ENCODE measurements at places on chromosomes 11 and 22.

DNA sequence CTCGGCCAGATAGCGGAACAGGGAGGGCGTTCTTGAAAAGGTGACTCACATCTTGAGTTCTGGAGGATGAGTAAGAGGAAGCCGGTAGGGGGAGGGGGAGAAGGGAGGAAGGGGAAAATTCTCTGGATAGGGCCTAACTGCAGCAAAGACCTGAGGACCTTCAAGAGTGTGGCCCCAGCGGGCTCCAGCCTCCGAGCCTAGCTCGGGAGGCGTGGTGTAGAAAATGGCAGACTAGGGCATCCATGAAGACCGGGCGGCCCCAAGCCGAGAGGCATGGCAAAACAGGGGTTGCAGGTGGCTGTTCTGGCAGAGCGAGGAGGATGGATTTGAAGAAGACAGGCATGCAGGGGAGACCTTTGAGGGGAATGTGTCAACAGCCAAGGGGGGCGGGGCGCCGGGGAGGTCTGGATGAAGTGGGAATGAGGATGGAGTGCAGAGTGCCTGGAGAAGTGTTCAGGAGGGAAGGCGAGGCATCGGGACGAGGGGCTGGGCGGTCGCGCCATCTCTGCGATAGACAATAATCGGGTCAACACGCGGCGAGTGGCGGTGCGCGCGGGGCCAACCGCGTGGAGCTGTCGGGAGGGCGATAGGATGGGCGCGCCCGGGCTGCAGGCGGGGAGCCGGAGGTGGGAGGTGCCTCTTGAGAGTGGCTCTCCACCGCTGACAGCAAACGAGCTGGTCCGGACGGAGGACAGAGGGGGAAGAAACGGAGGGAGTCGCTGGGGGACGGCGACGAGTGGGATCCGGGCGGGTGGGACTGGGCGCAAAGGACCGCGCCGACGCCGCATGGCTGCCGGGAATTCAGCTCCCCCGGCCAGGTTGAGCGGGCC is 40.0 kb upstream of the CREB3L1 start:
- DNase-seq = peak; percentile 26

- no peak for DNase-seq
Measured at GRCh38 chr11:72254299-72254993, 10.5 kb upstream of the PHOX2A start.

DNA sequence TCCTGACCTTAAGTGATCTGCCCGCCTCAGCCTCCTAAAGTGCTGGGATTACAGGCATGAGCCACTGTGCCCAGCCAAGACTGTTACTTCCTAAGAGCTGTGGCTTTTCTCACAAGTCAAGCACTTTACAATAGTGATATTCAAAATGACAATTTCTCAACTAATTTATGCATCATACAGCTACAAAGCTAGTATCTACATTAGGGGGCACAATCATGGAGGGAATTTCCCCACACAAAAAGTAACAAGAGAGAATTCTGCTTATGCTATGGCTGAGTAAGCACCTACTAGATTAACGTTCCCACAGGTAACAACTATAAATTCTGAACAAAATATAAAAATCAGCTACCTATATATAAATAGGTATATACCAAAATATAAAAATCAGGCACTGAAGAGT is 72.7 kb downstream of the SBF2 start:
- DNase-seq = no peak

DNA sequence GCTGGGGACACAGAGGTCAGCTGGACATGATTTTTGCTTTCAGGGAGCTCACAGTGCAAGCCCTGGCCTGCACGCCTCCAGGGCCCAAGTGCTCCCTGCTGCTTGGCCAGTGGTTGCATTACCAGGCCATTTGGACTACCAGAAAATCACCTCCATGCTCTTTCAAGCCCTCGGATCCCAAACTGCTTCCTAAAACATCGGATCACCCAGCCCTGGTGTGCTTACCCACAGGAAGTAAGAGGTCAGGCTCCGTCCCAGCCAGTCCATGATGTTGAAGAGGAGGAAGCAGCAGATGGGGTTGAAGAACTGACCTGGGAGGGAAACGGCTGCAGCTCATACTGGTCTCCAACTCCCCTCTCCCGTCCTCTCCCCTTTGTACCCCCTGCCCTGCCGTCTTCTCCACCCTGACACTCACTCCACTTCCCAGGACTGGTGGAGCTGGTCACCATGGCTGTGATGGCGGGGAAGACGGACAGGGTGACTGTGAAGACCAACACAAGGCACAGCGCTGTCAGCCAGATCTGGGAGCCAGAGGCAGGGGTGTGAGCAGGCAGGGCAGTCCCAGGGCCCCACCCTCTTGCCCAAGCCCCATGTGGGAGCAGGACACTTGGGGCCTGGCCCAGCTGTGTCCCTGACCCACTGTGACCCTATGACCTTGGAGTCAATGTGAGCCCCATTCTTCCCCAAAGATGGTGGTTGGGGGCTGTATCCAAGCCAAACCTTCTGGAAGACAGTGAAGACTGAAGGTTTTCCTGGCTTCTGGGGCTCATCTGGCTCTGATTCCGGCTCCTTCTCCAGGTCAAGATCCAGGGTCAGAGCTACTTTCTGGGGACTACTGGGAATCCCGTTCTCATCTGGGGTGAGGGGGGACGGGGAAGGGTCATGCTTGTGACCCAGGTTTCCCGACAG is 5.6 kb downstream of the SLC29A2 start:
- no peak for DNase-seq

- DNase-seq = no peak
Measured at GRCh38 chr11:70497536-70498075, 99.3 kb downstream of the CTTN start.

DNA sequence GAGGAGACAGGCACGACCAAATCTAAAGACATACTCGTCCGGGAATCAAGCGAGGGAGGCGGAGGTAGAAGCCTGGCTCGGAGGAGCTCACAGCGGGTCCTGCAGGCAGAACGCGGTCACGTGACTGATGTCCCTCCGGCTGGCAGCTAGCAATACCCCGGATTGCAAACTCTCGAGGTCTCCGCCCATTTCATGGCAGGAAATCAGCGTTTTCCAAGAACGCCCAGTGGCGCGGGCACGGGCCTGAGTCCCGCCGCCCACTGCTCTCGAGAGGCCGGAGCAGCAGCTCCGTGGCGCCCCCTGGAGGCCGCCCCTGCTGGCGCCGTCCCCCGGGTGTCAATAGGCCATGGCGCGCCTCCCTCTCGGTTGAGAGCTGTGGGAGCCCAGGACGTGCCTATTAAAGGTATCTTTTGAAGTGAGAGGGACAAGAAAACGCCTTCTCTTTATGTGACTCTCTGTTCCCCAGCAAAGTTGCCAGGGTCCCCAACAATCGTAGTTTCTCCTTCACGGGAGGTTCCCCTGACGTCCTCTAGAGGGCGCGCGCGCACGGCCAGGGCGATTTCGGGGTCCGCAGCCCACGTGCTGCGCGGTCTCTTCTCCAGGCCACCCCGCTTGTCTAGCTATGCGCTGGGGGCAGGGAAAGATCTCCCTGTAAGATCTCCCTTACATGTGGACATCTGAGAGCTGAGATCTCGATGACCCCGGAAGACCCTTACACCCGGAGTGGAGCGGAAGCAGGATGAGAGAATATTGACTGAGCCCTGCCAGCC is 37.3 kb upstream of the RBFOX2 start:
- DNase-seq = peak; percentile 47

- no peak for DNase-seq
Measured at GRCh38 chr11:134486704-134487103, 74.7 kb upstream of the B3GAT1 start.

DNA sequence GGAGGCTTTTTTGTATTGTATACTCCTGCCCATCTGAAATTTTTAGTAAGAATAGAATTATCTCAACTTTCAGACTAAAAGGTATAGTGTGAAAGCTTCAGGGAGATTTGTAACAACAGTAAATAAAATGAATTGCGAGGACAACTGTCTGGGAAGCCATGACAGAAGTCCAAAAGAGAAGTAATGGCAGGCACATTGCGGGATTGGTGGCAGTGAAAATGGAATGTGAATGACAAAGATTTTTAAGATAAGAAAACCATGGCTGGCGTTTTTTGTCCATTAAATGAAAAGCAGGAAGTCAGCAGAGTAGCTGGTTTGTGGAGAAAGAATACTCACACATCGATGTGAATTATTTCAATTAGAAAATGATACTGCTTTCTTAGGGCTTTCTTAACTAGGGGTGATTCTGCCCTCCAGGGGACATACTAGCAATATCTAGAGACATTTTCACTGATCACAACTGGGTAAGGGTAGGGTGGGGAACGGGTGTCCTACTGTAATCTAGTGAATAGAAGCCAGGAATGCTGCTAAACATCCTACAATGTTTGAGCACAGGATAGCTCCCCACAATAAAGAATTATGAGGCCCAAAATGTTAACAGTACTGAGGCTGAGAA is 1.6 kb downstream of the NPAT start:
- no peak for DNase-seq

DNA sequence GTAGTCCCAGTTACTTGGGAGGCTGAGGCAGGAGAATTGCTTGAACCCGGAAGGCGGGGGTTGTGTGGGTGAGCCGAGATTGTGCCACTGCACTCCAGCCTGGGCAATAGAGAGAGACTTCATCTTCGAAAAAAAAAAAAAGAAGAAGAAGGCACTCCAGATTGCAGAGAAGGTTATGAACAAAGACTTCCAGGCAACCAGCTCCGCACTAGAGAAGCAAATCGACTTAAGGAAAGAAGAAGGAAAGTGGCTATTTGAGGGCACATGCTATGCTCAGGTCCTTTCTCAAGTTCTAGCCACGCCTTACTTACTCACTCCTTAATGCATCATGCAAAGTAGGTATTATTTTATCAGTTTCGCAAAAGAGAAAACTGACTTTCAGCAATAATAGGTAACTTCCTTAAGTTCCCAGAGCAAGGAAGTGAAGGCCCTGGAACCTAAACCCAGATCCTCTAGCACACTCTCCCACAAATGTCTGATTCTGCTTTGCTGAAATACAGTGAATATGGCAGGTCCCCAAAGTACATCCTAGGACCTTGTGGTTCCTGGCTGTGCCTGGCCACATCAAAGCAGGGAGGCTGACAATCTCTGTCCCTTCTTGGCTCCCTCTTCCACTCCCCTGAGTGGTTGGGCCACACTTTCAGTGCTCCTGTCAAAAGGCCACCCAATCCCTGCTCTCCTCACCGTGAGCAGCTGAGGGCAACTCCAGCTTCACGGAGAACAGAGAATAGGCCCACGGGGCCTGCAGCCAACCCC is 14.2 kb downstream of the CD3E start:
- DNase-seq = no peak

DNA sequence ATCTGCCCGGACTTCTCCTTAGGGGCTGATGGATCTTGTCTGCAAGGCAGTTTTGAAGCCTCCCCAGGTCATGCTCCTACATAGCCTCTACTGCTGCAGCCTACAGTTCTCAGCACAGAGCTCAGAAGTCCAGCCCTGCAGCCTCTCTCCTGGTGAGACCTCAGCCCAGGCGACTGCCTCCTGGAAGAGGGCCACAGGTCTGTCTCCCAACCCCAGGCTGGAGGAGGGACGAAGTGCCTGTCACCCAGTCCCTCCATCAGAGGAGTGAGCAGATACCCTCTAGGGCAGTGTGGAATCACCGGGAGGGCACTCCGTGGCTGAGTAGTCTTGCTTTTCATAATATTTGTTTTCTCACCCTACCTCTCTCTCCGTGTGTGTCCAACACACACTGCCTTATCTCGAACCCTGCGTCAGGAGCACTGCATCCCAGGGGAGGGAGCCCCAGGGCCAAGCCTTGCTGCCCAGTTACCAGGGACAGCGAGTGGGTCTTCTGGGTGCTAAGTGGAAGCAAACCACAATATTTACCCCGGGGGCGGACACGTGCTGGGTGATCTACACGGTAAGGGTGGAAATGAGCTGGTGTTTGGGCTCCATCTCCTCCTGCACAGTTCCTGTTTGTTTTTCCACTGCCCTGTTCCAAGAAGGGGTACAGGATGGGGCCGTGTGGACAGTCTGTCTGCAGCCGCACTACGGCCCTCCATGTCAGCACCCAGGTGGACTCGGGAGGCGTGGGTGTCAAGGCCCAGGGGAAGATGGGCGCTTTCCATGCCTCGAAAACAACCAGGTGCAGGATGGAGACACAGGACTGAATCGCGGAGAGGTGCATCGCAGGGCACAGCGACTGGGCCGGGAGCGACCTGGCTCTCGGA is 133.7 kb upstream of the HSD17B12 start:
- no peak for DNase-seq

DNA sequence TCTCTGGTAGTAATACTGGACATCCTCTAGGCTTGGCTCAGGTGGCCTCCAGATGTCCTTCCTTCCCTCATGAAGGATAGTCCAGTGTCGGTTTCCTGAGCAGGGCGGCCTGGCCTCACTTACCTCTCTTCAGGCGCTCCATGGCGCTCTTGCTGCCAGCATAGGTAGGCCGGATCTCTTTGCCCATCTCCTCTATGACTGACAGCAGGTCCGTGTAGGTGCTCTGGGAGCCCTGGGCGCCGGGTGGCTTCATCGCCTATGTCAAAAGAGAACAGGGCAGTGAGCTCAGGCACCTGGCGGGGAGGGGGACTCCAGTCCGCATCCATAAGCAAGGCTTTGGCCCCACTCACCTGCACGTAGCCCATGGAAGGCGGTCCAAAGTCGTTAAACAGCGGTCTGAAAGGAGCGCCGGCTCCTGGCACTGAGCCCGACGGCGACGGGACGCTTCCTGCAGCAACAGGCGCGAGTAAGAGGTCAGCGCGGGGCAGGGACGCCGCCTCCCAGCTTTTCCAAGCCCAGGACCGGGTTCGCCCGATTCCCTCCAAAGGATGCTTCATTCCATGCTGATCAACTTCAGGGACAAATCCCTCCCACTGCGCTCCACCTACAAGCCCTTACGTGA is 609 bp downstream of the CDK2AP2 start:
- no peak for DNase-seq

DNA sequence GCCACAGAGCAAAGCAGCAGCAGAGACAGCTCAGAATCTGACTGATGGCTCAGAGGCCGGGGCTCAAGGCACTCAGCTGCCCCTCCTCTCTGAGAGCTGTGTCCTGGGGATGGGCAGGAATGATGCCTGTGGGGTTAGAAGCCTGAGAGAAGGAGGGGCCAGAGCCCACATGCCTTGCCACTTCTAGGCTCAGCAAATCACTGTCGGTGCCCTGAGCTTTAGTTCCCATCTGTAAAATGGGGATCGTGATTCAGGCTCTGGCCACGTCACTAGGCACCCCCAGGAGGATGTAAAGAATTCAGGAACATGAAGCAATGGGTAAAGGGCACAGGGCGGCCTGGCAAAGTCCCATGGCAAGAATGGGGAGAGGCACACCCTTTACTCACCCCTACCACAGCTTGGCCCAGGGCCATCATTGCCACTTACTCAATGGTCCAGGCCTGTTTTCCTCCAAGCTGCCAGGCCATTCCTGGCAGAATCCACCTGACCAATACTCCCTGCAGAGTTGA is 3.4 kb upstream of the CDC42EP2 start:
- DNase-seq = no peak

DNA sequence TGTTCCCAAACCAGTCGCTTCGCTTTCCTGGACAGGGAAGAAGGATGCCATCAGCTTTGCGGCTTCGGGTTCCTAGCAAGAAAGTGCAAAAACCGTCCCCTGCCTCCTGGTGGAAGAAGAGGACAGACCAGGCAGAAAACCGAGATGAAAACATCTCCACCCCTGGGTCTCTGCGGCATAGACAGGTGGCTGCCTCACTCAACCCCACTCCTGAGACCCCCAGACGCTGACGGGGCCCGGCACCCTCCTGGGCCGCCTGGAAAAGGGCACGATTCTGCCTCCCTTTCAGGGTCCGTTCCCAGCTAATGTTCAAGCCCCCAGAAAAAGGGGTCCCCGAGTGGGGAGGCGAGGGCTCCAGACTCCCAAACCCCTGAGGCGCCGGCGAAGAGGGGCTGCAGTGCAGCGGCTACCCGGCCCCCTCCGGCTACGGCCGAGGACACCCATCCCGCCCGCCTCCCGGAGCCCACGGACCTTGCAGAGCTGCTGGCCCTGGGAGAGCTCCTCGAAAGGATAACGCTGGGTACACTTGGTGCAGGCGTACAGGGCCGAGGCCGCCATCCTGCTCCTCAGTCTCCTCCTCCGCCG is 569 bp downstream of the FAM76B start:
- DNase-seq = no peak

GRCh38 chr11:119764108-119764868 is 35.3 kb upstream of the NECTIN1 start:
- no peak for DNase-seq
